Activated CD4-positive, alpha-beta memory T cell treated with anti-CD3 and anti-CD28 coated beads, Interleukin-2, amount 10 ng/mL, durations not matched to agents 7 days and 5 days (primary cell): ENCODE measurements at places on chromosomes 6 and 20. TPM values are rescaled to one million over a fixed set of nuclear protein-coding genes. Genes with fewer than 3 reads are reported as not detected.

DNA sequence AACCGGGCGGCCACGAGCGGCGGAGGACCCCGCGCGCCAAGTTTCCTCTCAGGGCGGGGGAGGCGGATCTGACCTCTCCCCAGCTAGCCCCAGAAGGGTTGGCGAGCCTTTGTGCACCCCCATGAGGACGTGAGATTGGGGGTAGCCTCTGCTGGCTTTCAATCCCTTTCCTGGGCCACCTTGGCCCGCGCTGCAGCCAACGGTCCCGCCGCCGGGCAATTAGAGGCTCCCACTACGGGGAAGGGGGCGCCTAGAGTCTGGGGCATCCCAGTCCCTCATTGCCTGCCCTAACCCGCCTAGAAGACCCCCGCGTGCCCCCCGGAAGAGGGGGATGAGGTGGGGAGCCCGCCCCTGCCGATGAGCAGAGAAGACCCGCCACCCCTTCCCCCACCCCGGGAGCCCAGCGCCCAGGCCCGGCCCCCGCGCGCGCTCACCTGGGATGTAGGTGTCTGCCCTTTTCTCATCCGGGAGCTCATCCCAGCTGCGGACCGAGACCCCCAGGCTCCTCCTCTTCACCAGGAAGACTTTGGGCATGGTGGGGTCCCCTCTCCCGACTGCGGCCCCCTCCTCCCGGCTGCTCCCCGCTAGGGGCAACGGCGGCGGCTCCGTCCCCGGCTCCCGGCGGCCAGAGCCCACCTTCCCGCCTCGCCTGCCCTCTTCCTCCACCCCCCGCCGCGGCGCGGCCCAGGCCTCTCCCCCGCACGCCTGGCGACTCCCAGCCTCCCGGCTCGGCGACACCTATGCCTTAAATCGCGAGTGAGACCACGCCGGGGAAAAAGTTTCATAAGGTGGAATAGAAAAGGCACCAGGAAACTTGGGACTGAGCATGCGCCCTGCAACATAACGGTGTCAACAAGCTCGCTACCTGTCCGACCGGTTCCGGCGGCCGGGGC lies at the start of gene OVOL2:
Gene OVOL2 (minus strand): TSS at position 816 of the 893 bp plus-strand sequence. CDS start 282 bp downstream, at position 534.
- peaks cover 11% of the 10 kb centered on the region for H3K4me1 ChIP-seq
- H3K36me3 ChIP-seq = peaks cover 2% of the 10 kb centered on the region
- DNase-seq = no peak
- H3K27ac ChIP-seq = no peak within 1 kb of the TSS
- H3K4me3 ChIP-seq = peak within 1 kb of the TSS; percentile 24
- peaks cover 66% of the 10 kb centered on the region for H3K27me3 ChIP-seq

CGA gene
- not detected for total RNA-seq

PKIB gene
- total RNA-seq = 0.65 TPM

PPP1R16B gene
- total RNA-seq = 119 TPM
